ENCODE measurements at places on chromosomes 7 and 10. TPM values are rescaled to one million over a fixed set of nuclear protein-coding genes. Genes with fewer than 3 reads are reported as not detected.

Gene AKR1C2
- total RNA-seq: not detected

DNA sequence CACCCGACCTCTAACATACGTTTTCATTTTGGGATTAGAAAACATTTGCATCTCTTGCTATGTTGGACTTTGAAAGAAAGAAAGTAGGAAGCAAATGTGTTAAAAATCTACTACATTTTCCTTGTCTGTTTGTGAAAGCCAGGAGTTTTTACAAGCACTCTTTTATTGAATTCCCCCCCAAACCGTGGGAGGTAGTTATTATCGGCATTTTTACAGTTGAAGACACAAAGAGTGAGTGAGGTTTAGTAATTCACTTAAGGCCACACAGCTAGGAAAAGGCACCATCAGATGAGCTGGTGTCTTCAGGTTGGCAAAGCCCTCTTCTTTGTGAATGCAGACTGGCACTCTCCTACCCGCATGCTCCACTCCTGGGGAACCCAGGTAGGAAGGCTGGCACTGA, 23.5 kb upstream of the SFMBT2 start:
- H3K36me3 ChIP-seq: no peaks in the 10 kb centered on the region
- no peak overlapping the region for H3K4me3 ChIP-seq
- H3K27me3 ChIP-seq: peaks cover 15% of the 10 kb centered on the region
- no peak overlapping the region for H3K27ac ChIP-seq
- no peak for DNase-seq

DNA sequence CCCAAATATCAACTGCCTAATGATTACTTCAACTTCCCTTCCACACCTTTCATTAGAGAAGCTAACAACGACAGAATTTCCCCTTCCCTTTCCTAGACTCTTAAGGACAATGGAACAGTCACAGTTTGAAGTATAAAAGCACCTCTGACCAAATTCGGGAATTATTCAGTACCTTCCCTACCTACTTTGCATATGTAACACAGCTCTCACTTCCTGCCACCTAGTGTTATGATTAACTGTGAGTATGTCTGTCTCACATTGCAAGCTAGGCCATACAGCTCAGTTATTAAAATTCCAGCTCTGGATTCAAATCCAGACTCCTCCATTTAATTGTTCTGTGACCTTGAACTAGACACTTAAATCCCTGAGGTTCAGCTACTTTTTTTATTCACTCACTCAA, 44.8 kb upstream of the HPSE2 start:
- no peaks in the 10 kb centered on the region for H3K4me1 ChIP-seq
- no peak overlapping the region for H3K27ac ChIP-seq
- H3K4me3 ChIP-seq: no peak overlapping the region

DNA sequence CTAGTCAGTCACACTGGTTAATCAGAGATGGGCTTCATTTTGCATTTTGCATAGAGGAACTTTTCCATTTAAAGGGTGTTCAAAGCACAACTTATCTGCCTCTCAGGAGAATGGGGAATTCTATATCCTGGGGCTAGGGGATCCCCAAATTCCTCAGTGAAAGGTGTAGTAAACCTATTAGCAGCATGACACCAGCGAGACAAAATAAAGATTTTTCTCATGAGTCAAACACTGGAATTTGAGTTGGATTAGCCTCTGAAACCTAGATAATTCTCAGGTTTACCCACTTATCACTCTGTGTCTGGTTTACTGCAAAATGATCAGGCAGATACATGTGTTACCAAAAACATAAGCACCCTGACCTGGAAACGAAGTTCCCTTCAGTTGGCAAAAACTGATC, 2.1 kb downstream of the AFAP1L2 start:
- peaks cover 72% of the 10 kb centered on the region for H3K27me3 ChIP-seq
- peaks cover 21% of the 10 kb centered on the region for H3K4me1 ChIP-seq
- H3K36me3 ChIP-seq: no peaks in the 10 kb centered on the region

GRCh38 chr7:91289633-91290254, 25.5 kb downstream of the FZD1 start:
- H3K27me3 ChIP-seq: peaks cover 5% of the 10 kb centered on the region
- no peaks in the 10 kb centered on the region for H3K36me3 ChIP-seq
- no peaks in the 10 kb centered on the region for H3K4me1 ChIP-seq

GRCh38 chr10:23362879-23363792, 18.5 kb upstream of the C10orf67 start:
- no peaks in the 10 kb centered on the region for H3K27me3 ChIP-seq
- H3K27ac ChIP-seq: peak overlapping the region; percentile 99
- H3K36me3 ChIP-seq: peaks cover 16% of the 10 kb centered on the region
- peaks cover 64% of the 10 kb centered on the region for H3K4me1 ChIP-seq
- H3K4me3 ChIP-seq: peak overlapping the region; percentile 68

Gene GPRIN2
- total RNA-seq: not detected

- H3K4me1 ChIP-seq: no peaks in the 10 kb centered on the region
- no peak for DNase-seq
- no peaks in the 10 kb centered on the region for H3K27me3 ChIP-seq
- H3K27ac ChIP-seq: no peak overlapping the region
Observed at GRCh38 chr7:13731643-13732042, 257.8 kb downstream of the ETV1 start.

DNA sequence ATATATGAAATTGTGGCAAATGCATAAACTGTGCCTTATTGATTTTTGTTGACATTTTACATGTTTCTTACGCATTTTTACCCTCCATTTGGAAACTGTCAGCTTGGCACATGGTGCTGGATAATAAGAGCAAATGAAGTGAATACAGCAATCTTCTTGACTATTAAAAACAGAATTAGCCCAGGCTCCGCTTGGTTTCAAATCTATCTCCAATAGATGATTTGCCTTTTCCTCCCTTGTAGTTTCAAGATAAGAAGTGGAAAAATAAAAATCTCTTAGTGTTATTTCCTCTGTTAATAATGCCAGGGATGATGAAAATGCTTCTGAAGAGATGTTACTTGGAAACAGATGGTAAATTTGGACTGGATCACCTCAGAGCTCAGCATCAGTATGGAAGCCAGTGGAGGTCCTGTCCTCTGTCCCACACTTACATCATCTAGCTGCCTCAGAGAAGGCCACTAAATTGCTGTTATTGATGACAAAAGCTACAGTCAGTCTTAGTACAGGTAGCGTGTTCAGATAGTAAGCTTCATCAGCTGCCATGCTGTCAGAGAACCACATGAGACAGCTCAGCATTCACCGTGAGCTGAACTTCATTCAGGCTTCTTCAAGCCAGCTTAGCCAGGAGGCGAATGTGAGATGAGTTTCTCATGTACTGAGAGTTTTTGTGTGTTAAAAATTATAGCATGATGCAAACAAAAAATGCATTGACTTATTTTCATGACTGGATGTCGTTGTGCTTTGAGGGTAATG, 246.8 kb downstream of the CELF2 start:
- peaks cover 60% of the 10 kb centered on the region for H3K4me1 ChIP-seq
- no peaks in the 10 kb centered on the region for H3K27me3 ChIP-seq
- no peak overlapping the region for H3K27ac ChIP-seq
- no peak overlapping the region for H3K4me3 ChIP-seq
- H3K36me3 ChIP-seq: peaks cover 77% of the 10 kb centered on the region
- no peak for DNase-seq

- no peak overlapping the region for H3K4me3 ChIP-seq
- H3K36me3 ChIP-seq: no peaks in the 10 kb centered on the region
- H3K4me1 ChIP-seq: no peaks in the 10 kb centered on the region
Observed at GRCh38 chr7:70071766-70072165, 473.5 kb downstream of the AUTS2 start.

GRCh38 chr7:92691578-92691977, 101.4 kb upstream of the FAM133B start:
- H3K36me3 ChIP-seq: peaks cover 67% of the 10 kb centered on the region
- H3K4me3 ChIP-seq: no peak overlapping the region
- peak overlapping the region; percentile 19 for H3K27ac ChIP-seq
- no peaks in the 10 kb centered on the region for H3K27me3 ChIP-seq
- DNase-seq: peak; percentile 63

DNA sequence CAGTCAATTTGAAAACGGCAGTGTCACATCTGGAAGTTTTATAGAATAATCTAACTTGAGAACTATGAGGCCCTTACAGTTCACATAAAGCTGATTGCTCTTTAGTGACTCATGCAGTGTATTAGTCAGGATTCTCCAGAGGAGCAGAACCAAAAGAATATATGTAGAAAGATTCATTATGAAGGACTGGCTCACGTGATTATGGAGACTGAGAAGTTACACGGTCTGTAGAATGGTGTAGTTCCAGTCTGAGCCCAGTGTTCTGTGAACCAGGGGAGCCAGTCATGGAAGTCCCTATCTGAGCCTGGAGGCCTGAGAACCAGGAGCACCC, 21.5 kb downstream of the RBM33 start:
- peaks cover 56% of the 10 kb centered on the region for H3K4me1 ChIP-seq
- no peak overlapping the region for H3K4me3 ChIP-seq
- peak overlapping the region; percentile 17 for H3K27ac ChIP-seq
- no peaks in the 10 kb centered on the region for H3K27me3 ChIP-seq

- no peak overlapping the region for H3K27ac ChIP-seq
- H3K27me3 ChIP-seq: no peaks in the 10 kb centered on the region
Observed at GRCh38 chr10:69503001-69503895, 52.0 kb downstream of the TSPAN15 start.

DNA sequence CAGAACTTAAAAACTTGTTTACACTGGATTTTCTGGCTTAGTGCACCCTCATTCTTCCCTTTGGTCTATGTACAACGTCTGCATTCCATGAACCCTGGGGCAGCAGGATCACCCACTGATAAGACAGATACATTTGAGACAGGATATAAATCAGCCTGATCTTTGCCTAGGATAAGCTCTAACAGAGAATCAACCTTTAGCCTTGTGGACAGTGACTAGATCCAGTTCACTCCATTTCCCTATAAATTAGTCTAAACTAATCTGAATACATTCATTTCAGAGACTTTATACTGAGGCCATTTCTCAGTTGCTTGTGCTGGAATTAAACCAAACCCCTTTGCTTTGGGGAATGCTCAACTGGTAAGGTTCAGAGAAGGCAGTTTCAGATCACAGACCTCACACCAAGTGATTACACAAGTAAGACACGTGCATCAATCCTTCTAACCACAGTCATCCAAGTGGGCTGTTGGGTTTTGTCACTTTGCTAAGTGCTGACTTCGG, 639.8 kb upstream of the FZD8 start:
- no peaks in the 10 kb centered on the region for H3K36me3 ChIP-seq
- no peaks in the 10 kb centered on the region for H3K27me3 ChIP-seq
- no peak overlapping the region for H3K27ac ChIP-seq
- no peaks in the 10 kb centered on the region for H3K4me1 ChIP-seq
- DNase-seq: no peak
- H3K4me3 ChIP-seq: no peak overlapping the region

DNA sequence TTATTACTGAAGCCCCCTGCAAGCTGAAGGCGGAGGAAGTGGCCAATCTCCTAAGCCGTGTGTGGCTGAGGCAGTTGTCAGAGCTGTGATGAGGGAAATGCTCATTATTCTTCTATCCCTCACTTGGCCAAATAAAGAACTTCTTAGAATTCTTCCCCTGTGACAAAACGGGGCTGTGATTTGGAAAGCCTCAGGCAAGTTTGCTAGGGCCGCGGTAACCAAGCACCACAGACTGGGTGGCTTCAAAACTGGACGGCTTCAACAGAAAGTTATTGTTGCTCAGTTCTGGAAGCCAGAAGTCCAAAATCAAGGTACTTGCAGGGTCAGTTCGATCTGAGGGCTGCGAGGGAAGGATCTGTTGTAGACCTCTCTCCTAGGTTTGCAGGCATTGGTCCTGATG, 72.3 kb upstream of the STEAP1B start:
- H3K4me3 ChIP-seq: no peak overlapping the region
- H3K27ac ChIP-seq: no peak overlapping the region
- H3K36me3 ChIP-seq: peaks cover 4% of the 10 kb centered on the region
- H3K4me1 ChIP-seq: peaks cover 17% of the 10 kb centered on the region

DNA sequence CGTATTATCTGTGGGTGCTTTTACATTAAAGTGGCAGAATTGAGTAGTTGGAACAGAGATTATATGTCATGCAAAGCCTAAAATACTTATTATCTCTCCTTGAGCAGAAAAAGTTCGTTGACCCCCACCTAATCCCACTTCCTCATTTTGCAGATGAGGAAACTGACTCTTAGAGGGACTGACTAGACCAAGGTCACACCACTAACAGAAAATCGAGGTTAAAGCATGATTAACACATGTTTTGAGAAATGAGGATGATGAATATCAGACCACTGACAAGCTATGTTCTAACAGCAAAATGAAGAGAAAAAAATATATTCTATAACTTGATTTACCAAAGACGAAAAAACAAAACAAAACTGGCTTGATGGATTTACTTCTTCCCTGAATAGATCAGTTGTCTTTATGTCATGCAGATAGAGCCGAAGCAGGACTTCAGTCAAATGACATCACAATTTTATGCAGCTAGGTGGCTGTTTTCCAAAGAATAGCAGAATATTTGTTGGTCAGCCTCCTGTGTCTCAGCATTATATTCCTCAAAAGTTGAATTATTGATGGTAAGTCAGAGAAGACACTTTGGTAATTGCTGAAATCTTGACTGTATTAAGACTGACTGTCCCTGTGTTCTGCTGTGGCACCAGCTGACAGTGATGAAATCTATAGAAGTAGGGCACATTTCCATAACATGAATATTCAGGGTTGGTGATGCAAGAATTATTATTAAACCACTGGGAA, 24.2 kb upstream of the SMIM30 start:
- H3K27me3 ChIP-seq: peaks cover 13% of the 10 kb centered on the region
- H3K4me1 ChIP-seq: no peaks in the 10 kb centered on the region
- DNase-seq: no peak

DNA sequence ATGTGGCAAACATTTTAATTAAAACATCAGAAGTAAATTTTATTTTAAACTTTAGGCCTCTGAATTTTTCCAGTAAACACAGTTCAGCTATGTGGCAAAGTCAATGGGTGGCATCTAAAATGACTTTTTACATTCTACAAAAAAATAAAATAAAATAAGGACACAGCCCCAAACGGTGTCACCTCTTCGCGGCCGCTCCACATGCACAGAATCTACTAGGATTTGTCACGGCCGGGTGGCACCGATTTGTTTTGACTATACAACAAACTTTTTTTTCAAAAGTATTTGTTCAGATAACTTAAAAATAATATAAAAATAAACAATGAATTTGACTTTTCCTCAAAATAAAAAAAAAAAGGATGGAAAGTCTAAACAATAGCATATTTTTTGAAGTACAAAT, 127.8 kb downstream of the EBF3 start:
- H3K4me3 ChIP-seq: no peak overlapping the region
- no peaks in the 10 kb centered on the region for H3K36me3 ChIP-seq
- no peak for DNase-seq
- H3K4me1 ChIP-seq: no peaks in the 10 kb centered on the region
- H3K27me3 ChIP-seq: no peaks in the 10 kb centered on the region

GRCh38 chr10:116827214-116827671, 22.1 kb upstream of the ENO4 start:
- H3K4me1 ChIP-seq: no peaks in the 10 kb centered on the region
- no peak for DNase-seq
- H3K27me3 ChIP-seq: peaks cover 2% of the 10 kb centered on the region
- no peak overlapping the region for H3K27ac ChIP-seq

Gene H2BK1
- total RNA-seq: not detected

Gene TRPV6
- 0.07 TPM for total RNA-seq

GRCh38 chr7:150755473-150756099, 18.4 kb downstream of the GIMAP5 start:
- peak; percentile 87 for DNase-seq
- peaks cover 61% of the 10 kb centered on the region for H3K4me1 ChIP-seq
- peak overlapping the region; percentile 96 for H3K27ac ChIP-seq
- peaks cover 10% of the 10 kb centered on the region for H3K36me3 ChIP-seq
- peak overlapping the region; percentile 75 for H3K4me3 ChIP-seq
- peaks cover 2% of the 10 kb centered on the region for H3K27me3 ChIP-seq

Gene ACSM6
- total RNA-seq: not detected

Gene LARP4B
- 86.1 TPM for total RNA-seq

- no peak overlapping the region for H3K4me3 ChIP-seq
- peaks cover 17% of the 10 kb centered on the region for H3K4me1 ChIP-seq
- no peaks in the 10 kb centered on the region for H3K36me3 ChIP-seq
- peaks cover 10% of the 10 kb centered on the region for H3K27me3 ChIP-seq
Observed at GRCh38 chr10:11876324-11876723, 53.2 kb downstream of the PROSER2 start.

All from activated CD4-positive, alpha-beta T cell treated with anti-CD3 and anti-CD28 coated beads, Interleukin-2, amount 10 ng/mL, durations not matched to agents 7 days and 5 days (primary cell).